ENCODE measurements at places on chromosomes 5 and 9.

DNA sequence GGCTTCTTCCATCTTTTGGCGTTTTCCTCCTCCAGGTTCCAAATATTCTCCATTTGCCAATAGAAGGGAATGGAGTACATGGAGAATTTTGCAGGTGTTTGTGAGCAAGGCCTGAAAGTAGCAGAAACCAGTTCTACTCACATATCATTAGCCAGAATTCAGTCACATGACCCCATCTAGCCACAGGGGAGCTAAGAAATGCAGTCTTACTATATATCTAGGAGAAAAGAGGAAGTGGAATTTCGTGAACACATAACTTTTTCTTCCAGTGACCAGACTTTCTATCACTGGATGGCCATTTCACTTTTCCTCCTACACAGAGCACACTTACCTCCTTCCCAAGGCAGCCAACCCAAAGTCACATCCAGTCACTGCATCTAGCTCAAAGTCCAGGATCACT is 55.1 kb downstream of the LOX start:
- no peak for DNase-seq

DNA sequence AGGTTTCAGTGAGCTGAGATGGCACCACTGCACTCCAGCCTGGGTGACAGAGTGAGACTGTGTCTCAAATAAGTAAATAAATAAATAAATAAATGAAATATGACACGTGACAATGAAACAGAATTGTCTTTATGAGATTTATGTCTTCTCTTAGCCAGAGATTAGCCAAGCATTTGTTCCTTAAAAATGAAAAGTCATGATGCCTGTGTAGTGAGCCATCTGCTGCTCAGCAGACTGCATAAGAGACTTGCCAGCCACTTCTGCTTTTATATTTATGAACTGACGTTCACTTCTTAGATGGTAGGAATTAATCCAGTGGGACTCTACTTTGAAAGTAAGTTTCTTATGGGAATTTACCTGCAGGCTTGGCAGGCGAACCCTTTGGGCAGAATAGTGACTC is 227.4 kb downstream of the NR3C1 start:
- no peak for DNase-seq

- no peak for DNase-seq
Measured at GRCh38 chr9:125966959-125967711, 220.0 kb downstream of the PBX3 start.

GRCh38 chr9:108048406-108049025 is 558.9 kb upstream of the KLF4 start:
- no peak for DNase-seq

DNA sequence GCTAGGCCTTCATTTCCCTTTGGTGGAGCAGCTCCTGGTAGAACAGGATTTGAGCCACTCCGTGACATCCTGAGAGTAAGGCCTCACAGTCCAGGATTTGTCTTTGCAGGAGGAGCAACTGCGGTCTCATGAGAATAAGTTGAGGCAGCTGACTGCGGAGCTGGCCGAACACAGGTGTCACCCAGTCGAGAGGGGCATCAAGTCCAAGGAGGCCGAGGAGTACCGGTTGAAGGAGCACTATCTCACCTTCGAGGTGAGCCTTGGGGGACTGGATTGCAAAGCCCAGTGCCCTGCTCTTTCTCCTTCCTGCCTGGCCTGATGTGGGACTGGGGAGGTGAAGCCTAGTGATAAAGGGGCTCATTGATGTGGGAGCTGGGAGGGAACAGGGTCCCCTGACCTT is 44.3 kb downstream of the PSD2 start:
- DNase-seq: no peak

DNA sequence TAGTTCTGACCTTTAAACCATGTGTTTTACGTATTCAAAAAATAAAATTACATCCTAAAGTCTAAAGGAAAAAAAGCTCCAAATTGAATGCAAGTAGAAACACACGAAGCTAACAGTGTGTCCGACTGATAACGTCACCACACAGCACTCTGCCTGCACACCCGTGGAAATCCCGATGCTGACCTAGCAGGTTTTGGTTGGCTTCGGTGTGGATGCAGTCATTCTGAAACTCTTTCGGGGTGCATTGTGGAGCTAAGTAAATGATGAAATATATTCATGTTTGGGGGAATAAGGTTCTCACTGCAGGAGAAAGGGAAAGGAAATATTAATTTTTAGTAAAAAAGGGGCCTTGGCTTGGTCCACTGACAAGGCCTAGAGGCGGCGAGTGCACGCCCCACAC is 2.0 kb downstream of the RASGEF1C start:
- no peak for DNase-seq

DNA sequence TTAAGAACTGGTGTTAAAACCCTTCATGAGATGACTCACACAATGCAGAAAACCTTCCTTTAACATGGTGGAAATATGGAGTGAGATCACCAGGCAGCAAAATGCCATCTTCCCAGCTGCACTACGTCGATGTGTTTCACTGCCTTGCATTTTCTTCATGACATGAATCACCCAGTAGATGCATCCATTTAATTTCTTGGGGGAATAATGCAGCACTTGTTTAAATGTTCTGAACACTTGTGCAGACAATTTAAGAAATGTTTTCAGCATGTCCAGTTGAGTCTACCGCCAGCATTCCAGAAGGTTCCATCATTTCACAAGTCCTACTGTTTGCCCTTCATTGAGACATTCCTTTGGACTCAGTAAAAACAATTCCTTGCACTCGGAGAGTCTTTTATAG is 81.6 kb downstream of the ADAMTS16 start:
- no peak for DNase-seq

GRCh38 chr9:96491880-96492525 is 42.0 kb downstream of the HABP4 start:
- DNase-seq: no peak

DNA sequence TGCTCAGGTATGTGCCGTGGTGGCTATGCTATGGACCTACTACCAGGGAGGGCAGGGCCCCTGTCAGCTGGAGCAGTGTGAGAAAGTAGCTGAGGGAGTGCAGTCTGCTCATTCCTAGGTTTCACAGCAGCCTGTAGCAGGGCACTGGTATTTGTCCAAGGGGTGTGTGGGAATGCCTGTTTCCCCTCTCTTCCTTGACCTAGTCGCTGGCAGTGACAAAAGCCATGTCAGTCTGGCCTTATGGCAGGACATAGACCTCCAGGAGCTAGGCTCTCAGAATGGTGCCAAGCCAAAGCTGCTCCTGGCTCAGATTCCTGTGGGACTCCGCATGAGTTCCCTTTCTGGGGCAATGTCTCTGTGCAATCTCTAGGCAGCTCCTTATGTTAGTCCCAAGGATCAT is 253.9 kb upstream of the TYRP1 start:
- no peak for DNase-seq

DNA sequence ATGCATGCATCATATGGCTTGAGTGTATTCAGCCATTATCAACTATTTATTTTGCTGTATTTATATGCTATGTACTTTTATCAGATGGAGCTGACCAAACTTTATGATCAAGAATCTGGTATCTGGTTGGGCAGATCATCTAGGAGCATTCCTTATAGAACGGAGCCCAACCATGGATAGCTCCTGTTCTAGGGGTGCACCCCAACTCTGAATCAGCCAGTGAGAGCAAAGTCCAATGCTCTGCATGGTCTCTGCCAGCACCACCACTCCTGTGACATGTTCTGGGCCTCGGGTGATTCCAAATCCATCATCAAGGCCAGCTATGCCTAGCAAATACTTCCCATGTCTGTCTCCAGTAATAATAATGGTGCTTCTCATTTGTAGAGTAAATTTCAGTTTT is 517.5 kb downstream of the AGTPBP1 start:
- DNase-seq: no peak

- no peak for DNase-seq
Measured at GRCh38 chr9:128428644-128429512, 8.2 kb downstream of the CERCAM start.

DNA sequence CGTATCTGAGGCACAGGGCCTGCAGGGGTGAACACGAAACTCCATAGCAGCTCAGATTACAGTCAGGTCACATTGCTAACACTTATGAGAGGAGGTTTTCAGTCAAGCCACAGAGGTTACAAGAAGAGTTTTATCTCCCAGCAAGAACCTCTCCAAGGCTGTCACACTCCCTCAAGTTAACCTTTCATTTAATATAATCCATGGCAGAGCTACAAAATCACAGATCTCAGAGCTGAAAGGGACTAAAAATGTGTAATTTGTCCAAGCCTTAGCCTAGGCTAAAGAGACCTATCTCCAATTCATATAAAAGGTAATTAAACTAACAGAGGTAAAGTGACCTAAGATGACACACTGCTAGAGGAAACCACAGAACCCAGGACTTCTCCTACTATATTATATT is 57.2 kb downstream of the MLANA start:
- DNase-seq: no peak

DNA sequence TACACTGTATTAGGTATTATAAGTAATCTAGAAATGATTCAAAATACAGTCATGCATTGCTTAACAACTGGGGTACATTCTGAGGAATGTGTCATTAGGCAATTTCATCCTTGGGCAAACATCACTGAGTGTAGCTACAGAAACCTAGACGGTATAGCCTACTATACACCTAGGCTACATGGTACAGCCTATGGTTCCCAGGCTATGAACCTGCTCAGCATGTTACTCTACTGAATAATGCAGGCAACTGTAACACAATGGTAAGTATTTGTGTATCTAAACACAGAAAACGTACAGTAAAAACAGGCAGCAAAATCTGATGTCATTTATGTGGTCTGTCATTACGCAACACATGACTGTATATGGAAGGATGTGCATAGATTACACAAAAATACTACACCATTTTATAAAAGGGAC is 96.8 kb downstream of the RAPGEF6 start:
- DNase-seq: no peak

- no peak for DNase-seq
Measured at GRCh38 chr9:134565316-134565915, 76.2 kb upstream of the COL5A1 start.

DNA sequence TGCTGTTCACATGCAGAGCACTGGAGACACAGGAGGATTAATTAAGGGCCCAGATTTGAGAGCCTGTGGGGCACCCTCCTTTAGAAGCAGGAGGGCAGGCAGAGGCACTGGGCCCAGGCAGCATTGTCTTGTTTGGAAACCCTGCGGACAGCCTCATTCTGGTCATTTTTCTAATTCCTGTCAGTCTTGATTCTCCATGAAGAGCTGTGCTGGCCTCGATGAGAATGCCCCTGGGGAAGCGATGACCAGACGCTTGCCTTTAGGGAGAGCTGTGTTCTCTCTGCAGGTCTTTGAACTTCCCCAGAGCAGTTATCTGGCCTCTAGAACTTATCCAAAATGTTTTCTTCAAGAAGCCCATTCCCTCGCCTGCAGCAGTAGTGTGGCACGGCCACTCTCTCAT is 117.8 kb upstream of the PTCH1 start:
- no peak for DNase-seq

DNA sequence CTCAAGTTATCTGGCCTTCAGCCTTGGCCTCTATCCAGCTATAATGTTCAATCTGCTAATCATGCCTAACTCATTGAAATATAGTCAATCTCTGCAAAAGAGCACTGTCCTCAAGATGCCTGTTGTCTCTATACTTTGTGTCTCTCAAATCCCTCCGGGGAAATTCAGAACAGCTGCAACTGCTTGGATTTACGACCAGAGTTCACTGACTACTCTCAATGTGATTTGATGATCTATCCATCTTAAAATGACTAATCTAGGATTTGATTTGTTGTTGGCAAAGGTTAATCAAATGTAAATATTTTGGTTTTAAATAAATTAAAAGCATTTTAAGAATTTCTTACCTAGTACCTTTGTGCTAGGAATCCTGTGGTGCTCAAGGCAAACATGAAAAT is 40.9 kb downstream of the SVEP1 start:
- no peak for DNase-seq

DNA sequence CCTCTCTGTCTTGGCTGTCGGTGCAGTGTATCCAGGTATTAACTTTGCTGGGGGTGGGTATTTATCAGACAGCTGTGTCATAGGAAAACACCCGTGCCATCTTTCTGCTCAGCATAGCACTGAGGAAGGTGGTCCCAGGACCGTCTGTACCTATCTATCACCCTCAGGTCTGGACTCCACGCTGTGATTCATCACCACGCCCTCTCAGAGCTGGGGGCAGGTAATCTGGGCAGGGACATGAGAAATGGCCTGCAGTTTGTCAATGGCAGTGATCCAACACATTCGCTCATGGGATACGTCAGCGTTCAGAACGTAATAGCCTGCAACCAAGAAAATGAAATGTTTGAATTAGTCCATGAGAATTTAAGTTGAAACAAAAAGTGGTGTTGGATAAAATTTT is 151.6 kb upstream of the MAP1B start:
- DNase-seq: no peak

GRCh38 chr5:95043234-95043633 is 241.7 kb downstream of the MCTP1 start:
- no peak for DNase-seq

- no peak for DNase-seq
Measured at GRCh38 chr5:34009610-34010009, 1.8 kb upstream of the AMACR start.

DNA sequence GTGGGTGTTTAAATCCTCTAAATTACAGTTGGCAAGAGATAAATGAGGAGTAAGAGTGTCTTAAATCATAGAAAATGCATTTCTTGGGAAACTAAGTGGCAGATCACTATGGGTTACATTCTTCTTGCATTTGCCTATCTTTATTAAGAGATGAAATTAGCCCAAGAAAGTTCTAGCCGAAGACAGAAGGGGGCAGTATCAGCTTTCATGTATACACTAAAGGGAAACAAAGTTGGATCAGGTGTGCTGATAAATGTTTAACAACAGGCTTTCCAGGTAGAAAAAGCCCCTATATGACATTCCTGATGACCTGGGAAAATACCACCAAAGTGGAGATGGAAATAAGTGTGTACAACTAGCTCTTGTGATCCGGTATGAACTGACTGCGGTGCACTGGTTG is 81.9 kb upstream of the TLR4 start:
- DNase-seq: no peak

DNA sequence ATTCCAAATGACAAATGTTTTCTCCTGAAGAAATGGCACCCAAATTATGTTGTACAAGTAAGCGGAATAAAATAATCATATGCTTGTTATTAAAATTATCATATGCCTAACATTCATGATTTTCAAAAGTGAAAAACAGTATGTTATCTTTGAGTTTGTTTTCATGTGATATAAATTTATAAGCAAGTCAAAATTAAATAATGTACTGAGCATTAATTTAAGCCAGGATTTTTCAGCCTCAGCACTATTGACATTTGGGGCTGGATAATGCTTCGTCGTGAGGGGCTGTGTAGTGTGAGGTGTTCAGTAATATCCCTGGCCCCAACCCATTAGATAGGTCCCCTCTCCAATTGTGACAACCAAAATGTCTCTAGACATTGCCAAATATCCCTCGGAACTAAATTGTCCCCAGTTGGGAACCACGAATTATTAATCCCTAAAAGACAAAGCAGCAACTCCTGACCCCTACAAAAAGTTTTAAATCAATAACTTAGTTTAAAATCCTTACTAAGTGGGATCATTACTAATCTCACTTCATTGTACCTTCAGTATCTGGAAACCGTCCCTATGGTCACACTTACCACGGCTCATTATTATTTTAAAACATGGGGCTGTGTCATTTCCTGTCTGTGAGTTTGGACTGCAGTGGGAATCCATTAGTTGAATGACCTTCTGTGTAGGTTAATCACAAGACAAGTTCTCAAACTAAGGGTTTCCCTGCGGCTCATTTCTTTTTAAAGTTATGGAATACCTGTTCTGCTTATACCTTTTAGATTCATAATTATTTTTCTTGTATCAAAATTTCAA is 1.3 kb upstream of the NNT start:
- no peak for DNase-seq

Data from germinal center (tissue), 1 donor.